ENCODE measurements at places on chromosomes 2 and 18.

GRCh38 chr2:200177971-200178911, 128.3 kb upstream of the SPATS2L start:
- no peak for DNase-seq

DNA sequence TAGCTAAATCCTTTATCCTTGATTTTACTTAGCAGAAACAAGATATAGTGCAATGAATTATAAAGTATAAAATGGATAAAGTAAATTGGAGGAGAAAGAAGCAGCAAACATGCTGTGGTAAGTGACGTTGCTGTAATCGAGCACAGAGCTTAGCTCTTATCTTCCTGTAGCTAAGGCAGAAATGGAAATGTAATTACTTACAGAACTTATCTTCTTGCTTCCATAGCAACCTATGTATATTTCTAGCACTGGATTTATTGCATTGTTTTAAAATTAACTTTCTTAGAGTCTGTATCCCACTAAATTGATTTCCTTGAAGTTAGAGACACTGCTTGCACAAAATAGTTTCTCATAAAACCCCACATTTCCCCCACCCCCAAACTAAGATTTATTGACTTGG, 130.6 kb upstream of the MC4R start:
- DNase-seq, result no peak

- no peak for DNase-seq
These were observed 280.7 kb downstream of the LPIN1 start for GRCh38 chr2:12027136-12027535.

DNA sequence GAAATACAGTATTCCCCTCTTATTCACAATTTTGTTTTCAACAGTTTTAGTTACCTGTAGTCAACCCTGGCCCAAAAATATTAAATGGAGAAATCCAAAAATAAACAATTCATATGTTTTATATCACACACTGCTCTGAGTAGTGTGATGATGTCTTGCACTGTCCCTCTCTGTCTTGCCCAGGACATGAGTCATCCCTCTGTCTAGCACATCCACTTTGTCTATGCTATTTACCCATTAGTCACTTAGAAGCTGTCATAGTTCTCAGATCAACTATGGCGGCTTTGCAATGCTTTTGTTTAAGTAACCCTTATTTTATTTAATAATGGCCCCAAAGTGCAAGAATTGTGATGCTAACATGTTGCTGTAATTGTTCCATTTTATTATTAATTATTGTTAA, 380.6 kb upstream of the REG3G start:
- no peak for DNase-seq

- no peak for DNase-seq
These were observed 51.3 kb upstream of the CHRNA1 start for GRCh38 chr2:174815526-174815925.

GRCh38 chr18:43539862-43540261, 262.6 kb upstream of the SYT4 start:
- no peak for DNase-seq
